ENCODE measurements at places on chromosomes 13 and 19.

GRCh38 chr13:61036715-61037114 is 378.9 kb downstream of the PCDH20 start:
- no peak for DNase-seq

GRCh38 chr13:108315991-108316390 is 46.5 kb downstream of the TNFSF13B start:
- no peak for DNase-seq

DNA sequence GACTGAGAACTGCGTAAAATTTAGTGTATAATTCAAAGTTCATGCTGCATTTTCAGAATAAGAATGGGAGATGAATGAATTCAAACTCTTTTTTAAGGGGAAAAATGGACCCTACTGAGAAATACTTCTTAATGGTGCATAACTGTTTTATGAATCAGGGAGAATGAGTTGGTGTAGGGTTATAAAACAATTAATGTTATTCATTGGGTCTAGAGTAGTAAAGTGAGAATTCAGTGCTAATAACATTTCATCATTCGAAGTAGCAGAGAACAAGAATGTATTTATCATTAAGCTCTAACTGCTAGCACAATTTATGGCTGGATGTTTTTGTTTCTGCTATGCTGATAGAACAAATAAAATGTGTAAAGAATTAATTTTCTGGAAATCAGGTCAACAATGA is 310.2 kb downstream of the SLITRK5 start:
- DNase-seq, result no peak

DNA sequence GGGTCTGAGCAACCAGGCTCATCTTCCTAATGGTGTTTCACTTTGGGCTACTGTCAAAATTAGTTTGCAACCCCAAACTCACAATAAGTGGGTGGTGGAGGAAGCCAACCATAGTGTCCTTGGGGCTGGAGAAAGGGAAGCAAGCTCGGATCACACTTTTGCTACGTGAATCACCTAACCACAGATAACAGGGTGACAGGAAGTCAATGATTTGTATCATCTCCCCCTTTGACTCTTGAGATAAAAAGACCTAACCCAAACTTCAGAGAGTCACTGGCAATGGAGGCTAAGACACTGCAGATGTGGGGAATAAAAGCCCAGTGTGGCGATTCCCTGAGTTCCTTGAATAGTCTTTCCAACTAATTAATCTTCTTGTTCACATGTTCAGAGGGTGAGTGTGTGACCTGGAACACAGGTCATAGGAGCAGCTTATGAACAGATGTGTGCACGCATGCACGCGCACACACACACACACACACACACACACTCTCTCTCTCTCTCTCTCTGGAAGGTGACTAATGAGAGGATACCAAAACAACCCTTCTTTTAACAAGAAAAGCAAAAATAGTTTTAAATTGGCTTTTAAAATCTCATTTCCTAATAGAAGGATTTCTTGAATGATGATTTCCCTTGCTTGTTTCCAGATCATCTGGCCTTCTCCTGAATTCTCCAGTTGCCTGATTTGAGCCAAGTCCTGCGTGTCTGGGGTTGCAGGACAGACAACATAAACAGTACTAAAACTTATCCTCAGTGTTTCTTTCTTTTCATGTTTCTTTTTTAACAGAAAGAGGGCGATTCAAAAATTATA is 21.2 kb upstream of the DOCK9 start:
- DNase-seq, result no peak

DNA sequence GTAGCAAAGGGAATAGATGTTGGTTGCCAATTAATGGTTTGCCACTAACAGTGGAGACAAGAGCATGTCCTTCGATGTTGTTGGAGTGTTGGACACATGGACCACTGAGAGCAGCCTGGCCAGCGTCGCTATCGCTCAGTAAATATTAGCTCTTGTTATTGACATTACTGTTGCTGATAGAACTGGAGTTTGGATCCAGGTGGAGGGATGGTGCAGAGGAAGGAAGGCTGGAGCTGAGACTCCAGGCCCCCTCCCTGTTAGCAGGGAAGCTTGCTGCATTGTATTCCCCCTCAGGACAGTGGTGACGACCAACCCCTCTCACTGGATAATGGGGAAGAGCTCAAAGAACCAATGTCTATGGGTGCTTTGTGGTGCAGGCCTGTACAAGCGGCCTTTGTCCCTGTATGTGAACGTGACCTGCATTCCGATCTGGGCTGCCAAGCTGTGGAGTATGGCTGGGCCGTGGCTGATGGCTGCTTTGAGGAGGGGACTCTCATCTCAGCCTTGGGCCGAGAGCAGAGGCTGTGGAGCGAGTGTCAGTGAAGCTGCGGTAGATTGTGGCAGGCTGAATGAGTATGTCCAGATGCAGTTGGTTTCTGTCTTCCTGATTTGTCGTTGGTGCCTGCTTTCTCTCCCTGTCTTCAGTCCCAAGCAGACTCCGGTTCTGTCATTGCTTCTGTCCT is 7.0 kb downstream of the CLASRP start:
- no peak for DNase-seq

- no peak for DNase-seq
Observed at GRCh38 chr13:26377038-26377437, 123.1 kb downstream of the CDK8 start.

GRCh38 chr13:38577048-38577447 is 109.8 kb upstream of the FREM2 start:
- DNase-seq, result no peak

DNA sequence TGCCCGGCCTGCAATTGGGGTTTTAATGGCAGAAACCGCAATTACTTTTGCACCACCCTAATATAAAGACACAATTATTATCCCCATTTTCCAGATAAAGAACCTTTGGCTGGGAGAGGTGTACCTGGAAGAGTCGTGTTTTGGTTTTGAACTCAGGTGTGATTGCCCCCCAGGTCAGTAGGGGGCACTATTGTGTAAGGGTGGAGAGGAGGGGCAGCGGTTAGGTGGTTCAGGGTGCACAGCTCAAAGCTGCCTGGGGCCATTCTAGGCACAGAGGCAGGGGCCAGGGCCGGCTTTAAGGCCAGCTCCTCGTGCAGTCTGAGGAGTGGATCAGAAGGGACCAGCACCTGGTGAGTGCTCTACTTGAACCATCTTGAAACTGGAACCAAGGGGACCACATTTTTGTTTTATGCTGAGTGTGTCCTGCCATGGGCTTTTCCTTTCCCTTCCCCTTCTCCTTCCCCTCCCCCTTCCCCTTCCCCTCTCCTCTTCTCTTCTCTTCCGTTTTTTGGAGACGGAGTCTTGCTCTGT is 5.8 kb upstream of the FCGRT start:
- DNase-seq, result peak; percentile 72

- DNase-seq, result no peak
Observed at GRCh38 chr13:47826471-47826870, 174.6 kb downstream of the SUCLA2 start.

- DNase-seq, result no peak
Observed at GRCh38 chr19:1850809-1851653, 2.7 kb upstream of the REXO1 start.

- no peak for DNase-seq
Observed at GRCh38 chr19:12648088-12648487, 18.5 kb downstream of the MAN2B1 start.

DNA sequence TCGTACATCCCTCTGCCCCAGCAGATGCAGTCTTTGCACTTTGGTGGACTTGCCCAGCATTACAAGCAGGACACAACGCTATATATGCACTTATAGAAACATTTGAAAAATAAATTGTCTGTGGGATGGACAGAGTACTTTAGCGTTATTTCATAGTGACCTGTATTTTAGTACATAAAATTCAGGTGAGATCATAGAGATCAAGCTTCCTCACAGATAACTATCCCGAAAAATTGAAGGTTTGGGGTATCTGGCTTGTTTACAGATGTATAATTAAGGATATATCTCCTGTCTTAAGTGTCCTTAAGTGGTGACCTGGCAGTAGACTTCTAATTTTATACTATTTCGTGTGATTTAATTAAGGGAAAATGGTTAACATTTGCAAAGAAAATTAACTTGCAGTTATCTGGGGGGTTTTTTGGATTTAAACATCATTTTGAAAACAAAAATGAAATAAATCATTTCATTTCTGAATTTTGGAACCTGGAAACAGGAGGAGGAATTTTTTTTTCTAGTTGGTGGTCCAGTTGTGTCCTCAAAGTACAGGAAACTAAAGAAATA is 977 bp upstream of the MAB21L1 start:
- no peak for DNase-seq

GRCh38 chr13:83929157-83929556 is 46.9 kb upstream of the SLITRK1 start:
- DNase-seq, result no peak

GRCh38 chr19:6801485-6802086 is 29.1 kb downstream of the VAV1 start:
- DNase-seq, result peak; percentile 70

DNA sequence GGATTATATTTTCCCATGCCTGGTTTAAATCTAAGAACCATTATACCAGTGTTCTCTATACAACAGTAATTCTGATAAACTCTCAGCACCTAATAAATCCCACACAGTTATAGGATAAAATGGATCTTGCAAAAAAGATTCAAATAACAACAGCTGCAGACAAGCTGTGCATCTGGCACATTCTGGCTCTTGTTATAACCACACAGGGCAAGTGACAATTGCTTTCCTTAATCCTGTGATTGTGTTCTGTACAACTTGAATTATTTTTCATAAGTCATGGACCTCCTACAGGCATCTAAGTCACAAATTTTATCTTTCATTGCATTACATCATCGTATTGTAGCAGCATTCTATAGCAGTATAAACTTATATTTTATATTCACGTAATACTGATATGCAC is 948.3 kb downstream of the SLITRK1 start:
- DNase-seq, result no peak

GRCh38 chr19:1651568-1652291 is 685 bp downstream of the TCF3 start:
- DNase-seq, result peak; percentile 26

- DNase-seq, result no peak
Observed at GRCh38 chr19:41551212-41551610, 24.8 kb upstream of the CEACAM21 start.

DNA sequence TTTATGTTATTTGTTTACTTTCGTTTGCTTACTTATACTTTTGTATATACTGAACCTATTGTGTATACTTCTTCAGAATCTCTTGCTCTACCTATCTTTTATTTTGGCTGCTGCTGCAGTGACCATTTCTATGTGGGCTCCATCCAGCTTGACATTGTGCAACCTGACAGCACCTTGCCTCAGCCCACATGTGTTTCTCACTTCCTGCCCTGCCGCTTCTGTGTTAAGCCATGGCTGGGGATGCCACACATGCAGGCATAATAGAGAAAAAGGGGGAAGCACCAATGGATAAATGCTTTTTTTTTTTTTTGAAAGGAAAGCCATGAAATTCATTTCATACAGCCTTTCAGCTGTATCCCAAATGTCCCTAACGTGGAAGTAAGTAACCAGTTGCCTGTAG is 147.6 kb downstream of the RBM26 start:
- no peak for DNase-seq

DNA sequence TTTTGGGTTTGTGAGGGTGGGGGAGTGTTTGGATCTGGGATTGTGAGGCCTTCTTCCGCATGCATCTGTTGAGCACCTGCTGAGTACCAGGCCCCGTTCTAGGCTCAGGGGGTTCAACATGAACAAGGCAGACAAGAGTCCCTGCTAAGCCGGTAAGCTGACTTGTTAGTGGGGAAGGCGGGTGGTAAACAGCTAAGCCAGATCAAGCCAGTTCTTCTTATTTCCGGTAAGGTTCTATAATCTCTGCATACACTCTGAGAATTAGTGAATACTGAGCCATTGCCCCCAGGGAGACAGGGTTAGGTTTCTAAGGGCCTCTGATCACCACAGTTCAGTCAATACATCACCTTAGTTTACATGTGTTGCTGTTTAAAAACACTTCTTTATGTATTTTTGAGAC is 9.9 kb upstream of the EHD2 start:
- DNase-seq, result no peak

- DNase-seq, result no peak
Observed at GRCh38 chr19:33727331-33727998, 69.2 kb upstream of the KCTD15 start.

GRCh38 chr13:44759384-44760360 is 183.5 kb upstream of the TSC22D1 start:
- DNase-seq, result no peak

DNA sequence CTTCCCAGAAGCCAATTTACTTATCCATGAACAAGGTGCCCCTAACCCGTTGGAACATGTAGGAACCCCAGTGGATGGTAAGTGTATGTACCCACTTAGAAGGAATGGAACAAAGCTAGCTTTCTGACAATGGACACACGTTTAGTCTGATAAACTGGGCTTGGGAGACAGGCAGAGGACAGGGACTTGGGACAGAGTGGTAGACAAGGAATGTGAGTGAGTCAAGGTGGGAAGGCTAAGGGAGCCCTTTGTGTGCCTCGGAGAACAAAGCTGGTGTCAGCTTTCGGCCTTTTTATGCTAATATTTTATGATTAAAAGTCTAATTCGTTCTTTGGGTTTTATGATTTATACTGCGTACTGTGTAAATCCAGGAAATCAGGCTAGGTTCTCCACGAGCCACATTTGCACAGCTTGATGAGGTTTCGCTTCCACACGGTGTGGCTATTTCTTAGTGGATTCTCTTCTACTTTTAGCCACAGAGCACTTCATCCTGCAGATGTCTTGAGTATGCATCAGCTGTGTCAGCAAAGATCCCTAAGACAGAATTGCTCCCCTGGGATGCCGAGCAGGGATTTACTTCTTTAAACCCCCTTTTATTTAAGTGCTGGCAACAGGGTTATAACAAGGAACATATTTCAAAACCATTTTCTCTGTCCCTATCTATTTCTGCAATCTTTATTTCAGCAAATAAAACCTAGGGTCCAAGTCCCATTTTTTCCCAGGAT is 258.5 kb downstream of the DLEU7 start:
- DNase-seq, result no peak

- DNase-seq, result no peak
Observed at GRCh38 chr19:49489601-49490167, 2.3 kb downstream of the RPL13A start.

DNA sequence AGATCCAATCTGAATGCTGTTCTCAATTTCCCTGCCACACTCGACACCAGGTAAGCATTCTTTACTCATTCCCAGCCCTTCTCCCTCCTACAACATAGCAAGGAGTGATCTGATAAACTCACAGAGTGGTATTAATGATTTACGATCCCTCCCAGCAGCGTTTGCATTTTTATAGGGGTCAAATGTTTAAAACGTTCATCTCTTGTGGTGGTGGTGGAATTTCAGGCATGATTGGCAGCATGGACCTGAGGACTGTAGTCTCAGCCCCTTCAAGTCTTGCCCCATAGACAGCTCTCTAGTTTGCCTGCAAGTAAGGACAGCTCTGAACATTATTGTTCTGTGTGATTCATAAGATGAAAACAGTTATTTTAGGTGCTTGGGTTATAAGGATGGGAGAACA is 565.7 kb downstream of the EFNB2 start:
- DNase-seq, result no peak

GRCh38 chr19:41224632-41225031 is 5.6 kb downstream of the AXL start:
- no peak for DNase-seq
